HT1080 (cell line): ENCODE measurements at places on chromosomes 7 and 10. TPM values are rescaled to one million over a fixed set of nuclear protein-coding genes. Genes with fewer than 3 reads are reported as not detected.

DNA sequence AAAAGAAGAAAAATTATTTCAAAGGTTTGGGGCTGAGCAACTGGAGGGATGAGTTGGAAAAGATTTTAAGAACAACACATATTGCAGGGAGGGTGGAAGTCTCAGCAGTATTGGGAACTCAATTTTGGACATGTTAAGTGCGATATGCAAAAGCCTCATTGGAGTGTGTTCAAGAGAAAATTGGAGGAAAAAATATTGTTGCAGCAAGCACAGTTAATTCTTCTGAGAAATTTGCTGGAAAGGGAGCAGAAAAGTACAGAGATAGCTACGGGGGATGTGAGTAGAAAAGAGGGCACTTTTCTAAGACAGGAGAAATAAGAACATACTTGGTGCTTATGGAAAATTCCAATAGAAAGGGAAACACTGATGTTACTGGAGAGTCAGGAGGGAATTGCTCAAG, 59.8 kb upstream of the MAGI2 start:
- DNase-seq = no peak

- DNase-seq = no peak
Measured at GRCh38 chr7:48575516-48575915, 348.8 kb upstream of the CDC14C start.

DNA sequence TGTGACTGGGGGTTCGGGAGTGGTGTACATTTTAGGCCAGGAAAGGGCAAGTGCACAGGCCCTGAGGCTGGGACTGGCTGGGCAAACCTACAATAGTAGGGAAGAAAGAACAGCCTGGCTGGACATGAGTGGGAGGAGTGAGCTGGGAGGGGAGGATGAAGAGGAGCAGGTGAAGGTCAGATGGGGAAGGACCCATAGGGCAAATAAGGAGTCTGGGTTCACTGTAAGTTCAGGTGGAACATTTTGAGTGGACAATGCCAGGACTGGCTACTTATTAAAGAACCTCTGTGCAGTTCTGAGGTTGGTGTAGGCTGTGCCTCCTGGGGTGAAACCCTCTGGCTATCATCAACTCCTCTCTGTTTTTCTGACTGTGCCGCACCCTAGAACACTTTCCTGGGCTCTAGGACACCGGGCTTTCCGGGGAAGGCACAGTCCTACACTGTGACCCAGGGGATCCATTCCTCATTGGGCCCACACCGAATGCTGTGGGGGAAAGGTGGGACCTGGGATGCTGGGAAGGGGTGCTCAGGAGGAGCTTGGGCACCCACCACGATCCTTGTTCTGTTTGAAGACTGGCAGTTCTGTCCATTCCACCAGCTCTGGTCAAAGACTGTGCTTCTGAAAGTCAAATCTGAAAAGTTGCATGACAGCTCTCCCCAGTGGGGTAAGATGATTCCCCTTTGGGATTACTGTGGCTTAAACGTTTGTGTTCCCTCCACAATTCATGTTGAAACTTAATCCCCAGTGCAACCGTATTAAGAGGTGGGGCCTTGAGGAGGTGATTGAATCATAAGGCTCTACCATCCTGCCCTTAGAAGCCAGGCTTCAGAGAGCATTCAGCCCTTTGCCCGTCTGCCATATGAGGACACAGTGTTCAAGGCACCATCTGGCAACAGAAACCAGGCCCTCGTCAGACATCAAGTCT, 4.0 kb upstream of the MMP21 start:
- DNase-seq = no peak

DNA sequence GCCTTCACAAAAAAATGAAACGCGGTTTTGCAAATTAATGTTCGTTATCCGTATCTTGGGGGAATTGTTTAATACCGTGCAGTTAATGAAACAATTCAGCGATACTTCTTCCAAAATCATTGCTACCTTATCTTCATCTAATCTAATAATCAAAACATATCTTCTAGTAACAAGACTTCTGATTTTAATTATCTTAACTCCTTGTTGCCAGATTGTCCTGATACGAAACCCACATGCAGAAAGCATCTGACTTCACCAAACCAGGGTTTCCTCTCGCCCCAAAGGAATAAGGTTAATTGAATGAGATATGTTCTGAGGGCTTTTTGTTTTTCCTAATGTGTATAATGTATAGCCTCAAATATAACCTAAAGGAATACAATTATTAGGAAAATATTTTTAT, 105.2 kb upstream of the SH2B2 start:
- no peak for DNase-seq

GRCh38 chr7:132750096-132750495, 173.8 kb upstream of the PLXNA4 start:
- DNase-seq = no peak

GRCh38 chr7:23915236-23915635, 205.2 kb downstream of the STK31 start:
- DNase-seq = no peak

- no peak for DNase-seq
Measured at GRCh38 chr10:84176836-84177474, 3.4 kb downstream of the GPR15LG start.

- DNase-seq = no peak
Measured at GRCh38 chr7:20700453-20701227, 85.2 kb downstream of the ABCB5 start.

DNA sequence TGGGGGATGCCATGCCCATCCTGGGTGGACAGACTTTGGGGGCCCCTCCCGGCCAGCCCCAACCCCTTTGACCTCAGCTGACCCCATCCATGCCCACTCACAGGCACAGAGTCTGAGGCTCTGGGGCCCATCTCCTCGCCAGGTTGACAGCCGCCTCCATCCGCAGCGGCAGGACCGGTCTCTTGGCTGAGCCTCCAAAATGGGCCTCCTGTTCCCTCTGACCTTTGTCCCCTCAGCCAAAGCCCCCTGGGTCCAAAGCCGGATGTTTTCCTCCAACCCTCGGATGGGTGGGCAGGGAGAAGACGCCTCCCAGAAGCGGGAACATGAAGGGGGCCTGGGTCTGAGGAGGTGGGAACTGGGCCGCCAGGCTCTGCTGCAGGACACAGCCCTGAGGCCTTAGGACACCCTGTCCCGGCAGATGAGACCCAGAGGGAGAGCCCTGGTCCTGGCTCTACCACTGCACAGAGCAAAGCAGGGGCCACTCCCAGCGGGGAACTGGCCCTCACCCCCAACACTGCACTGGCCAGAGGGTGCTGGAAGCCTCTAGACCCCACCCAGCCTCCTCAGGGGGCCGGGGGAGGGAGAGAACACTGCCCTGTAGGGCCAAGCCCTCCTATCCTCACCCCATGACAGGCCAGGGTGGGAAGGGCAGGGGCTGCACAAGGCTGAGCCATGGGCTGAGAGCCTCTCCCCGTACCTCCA, 12.6 kb downstream of the PDGFA start:
- no peak for DNase-seq

DNA sequence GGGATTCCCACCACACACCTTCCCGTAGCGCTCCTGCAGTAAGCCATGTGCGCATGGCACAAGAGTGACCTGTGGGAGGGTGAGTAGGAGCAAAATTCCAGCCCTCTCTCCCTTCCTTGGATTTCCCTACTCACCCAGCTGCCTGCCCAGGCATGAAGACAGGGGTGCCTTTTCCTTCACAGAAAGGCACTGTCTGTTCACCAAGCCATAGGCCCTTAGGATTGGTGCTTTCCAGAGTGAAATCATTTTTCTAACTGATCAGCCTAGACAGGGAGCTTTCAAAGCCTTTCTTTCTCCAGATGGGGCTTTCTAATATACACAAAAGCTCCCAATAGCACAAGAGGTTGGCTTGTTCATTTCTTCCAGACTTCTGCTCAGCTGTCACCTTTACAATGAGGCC, 79.7 kb downstream of the CTTNBP2 start:
- DNase-seq = no peak

DNA sequence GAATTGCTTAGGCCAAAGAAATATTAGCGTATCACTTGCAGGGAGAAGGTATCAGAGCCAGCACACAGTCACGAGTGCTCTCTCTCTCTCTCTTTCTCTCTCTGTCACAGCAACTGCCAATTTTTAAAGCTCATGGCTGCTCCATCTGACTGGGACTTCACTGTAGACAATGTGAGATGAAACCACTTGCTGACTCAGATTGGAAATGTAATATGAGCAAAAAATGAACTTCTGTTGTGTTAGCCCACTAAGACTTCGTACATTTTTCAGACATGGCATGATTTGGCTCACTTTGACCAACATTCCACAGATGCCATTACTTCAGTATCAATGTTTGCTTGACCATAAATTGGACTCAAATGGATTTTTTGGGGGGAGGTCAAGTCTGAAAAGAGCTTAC, 68.1 kb downstream of the DGKB start:
- DNase-seq = peak; percentile 83

GRCh38 chr10:105468759-105469158, 827.7 kb downstream of the SORCS3 start:
- no peak for DNase-seq

DNA sequence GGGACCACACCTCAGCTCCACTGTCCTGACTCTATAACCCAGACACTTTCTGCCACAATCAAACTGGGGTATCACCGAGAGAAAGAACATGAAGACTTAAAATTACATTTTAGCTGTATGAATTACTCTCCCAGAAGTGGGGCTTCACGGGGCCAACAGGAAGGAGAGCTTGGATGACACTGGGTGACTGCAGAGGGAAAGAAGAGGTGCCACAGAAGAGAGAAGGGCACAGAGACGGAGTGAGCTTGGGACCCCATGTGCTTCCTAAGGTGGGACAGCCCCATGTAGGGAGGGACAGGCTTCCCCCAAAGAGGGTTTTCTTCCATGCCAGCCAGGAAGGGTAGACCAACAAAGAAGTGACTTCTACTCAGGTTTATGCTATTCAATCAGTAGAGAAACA, 162.0 kb upstream of the RHEB start:
- no peak for DNase-seq

DNA sequence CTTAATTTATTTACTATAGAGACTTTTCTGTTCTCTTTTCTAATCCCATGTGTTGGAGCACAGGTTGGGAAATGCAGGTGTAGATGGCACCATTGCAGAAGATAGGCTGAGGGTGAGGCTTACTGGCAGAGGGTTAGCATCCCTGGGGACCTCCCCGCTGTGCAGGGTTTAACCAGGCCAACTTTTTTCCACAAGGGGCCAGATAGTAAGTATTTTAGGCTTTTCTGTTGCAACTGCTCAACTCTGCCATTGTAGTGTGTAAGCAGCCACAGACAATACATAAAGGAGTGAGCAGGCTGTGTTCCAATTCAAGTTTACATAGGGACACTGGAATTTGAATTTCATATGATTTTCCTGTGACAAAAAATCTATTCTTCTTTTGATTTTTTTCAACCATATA, 34.6 kb upstream of the AOAH start:
- DNase-seq = no peak

DNA sequence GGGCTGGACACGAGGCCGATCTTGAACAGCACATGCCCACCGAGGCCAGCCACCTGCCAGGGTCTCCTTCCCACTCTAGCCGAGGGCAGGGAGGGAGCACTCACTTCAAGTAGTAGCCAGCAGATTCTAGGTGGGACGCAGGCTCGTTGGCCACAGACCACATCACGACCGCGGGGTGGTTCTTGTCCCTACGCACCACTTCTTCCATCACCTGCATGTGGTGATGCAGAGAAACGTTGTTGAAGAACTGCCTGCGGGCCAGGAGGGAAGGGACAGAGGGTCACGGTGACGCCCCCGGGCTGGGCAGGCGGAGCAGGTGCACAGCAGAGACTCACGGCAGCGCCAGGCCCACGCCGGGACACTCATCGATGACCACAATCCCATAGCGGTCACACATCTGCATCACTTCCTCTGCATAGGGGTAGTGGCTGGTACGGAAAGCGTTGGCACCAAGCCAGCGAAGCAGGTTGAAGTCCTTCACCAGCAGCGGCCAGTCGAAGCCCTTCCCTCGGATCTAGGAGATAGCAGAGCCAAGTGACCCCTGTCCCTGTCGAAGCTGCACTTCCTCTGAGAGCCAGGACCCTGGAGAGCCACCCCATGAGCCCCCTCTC, 7.7 kb downstream of the GUSB start:
- DNase-seq = no peak

DNA sequence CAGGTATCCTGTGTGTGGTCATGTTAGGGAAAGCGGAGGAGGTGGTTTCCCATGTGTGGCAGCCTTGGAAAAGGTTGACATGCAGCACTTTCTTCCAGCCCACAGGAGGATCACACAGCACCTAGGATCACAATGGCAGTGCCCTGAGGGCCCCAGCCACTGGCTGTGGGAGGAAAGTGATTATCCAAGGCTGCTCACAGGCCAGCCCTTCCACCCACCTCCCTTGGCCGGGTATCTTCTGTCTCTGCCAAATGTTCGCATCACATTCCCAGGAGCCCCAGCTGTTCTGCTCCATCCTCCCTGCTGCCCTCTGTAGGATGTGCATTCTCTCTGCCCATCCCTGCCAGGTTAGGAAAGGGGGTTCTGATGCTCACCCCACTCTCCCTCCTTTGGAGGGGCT, 2.5 kb upstream of the MLXIPL start:
- DNase-seq = no peak

- DNase-seq = no peak
Measured at GRCh38 chr7:2405601-2406345, 2.4 kb downstream of the CHST12 start.

GRCh38 chr10:13701157-13701919, 114.6 kb downstream of the PRPF18 start:
- DNase-seq = no peak

DNA sequence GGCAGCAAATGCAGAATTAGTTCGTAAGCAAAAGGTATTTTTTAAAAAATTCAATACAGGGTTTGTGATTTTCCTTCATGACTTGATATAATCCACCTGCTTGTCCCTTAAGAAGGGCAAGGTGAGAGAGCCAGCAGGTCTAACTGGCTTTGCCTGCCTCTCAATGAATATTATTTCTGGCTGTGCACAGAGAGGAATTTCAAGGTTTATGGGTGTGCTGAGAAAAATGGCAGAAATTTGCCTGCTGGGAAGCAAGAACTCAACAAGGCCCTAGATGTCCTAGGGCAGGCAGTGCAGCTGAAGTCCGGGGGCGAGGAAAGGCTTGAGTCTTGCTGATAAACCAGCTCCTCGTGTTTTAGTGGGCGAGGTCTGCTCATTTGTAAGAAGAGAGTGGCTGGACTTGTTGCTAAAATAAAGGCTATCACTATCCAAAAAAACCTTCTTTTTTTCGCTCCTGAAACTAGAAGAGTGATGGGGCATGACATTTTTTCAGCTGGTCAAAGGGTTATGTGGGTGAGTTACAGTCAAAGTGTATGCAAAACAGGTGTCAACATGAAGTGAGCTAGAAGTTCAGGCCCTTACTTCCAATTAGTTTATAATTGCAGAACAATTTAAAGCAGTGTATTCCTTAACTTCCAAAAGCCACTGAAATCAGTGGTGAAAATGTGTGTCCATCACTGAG, 385.8 kb upstream of the KLF6 start:
- DNase-seq = no peak

FGF8 gene
- total RNA-seq = not detected in 2 replicates

ITIH5 gene
- not detected in 2 replicates for total RNA-seq

ARPC1B gene
- 308 and 360 TPM in 2 replicates for total RNA-seq

UFSP1 gene
- 7.4 and 8.9 TPM in 2 replicates for total RNA-seq

NCF1 gene
- not detected in 2 replicates for total RNA-seq

SPDYE6 gene
- total RNA-seq = not detected in 2 replicates

TMEM176A gene
- total RNA-seq = not detected in 2 replicates

C10orf105 gene
- total RNA-seq = not detected in 2 replicates

MUC12 gene
- total RNA-seq = not detected in 2 replicates

CYP26A1 gene
- total RNA-seq = not detected in 2 replicates

OLAH gene
- not detected in 2 replicates for total RNA-seq

DNAJC12 gene
- 0.98 and 2.1 TPM in 2 replicates for total RNA-seq

NYAP1 gene
- total RNA-seq = 0.10 and 0.20 TPM in 2 replicates

AKR1D1 gene
- total RNA-seq = not detected in 2 replicates
